ENCODE measurements at places on chromosomes 2 and 18.

- DNase-seq, result no peak
These were observed 9.4 kb downstream of the ELAC1 start for GRCh38 chr18:50977037-50977760.

GRCh38 chr2:64400733-64401528, 53.0 kb upstream of the LGALSL start:
- DNase-seq, result no peak

DNA sequence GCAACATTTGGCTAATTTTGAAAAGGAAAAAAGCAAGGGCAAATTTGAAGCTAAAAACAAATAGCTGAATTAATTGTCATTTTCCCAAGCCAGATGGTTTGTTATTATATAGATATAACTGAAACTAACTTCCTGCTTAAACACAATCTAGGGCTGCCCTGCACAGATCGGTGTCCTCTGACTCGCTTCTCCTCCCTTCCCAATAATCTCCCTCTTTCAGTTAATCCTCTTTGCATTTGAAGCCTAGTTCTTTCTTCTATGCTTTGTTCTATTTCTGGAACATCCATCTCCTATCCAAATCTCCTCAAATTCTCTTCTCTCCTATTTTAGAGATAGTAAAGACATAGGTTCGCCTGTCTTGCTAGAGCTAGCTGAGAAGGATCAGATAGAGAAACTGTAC, 328.1 kb downstream of the SLC8A1 start:
- no peak for DNase-seq

- no peak for DNase-seq
These were observed 5.1 kb downstream of the ACTG2 start for GRCh38 chr2:73897934-73898333.

GRCh38 chr2:196046123-196046917, 22.3 kb downstream of the DNAH7 start:
- DNase-seq, result no peak

DNA sequence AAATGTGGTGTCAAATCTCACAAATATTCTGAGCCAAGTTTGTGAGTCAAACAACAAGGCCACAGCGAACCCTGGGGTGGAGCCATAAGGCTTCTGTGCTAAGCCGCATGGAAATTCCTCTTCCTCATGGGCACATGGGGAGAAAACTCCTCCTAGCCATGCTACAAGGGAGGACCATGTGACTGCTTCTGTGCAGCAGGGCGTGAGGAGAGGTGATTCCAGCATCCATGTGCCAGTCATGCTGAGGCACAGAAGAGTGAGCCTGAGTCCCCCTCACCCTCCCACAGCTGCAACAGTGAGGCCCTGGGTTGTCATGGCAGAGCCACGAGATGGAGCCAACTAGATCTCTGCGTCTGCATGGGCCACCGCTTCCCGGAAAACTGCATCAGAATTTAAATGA, 488.8 kb upstream of the RAB6C start:
- no peak for DNase-seq

DNA sequence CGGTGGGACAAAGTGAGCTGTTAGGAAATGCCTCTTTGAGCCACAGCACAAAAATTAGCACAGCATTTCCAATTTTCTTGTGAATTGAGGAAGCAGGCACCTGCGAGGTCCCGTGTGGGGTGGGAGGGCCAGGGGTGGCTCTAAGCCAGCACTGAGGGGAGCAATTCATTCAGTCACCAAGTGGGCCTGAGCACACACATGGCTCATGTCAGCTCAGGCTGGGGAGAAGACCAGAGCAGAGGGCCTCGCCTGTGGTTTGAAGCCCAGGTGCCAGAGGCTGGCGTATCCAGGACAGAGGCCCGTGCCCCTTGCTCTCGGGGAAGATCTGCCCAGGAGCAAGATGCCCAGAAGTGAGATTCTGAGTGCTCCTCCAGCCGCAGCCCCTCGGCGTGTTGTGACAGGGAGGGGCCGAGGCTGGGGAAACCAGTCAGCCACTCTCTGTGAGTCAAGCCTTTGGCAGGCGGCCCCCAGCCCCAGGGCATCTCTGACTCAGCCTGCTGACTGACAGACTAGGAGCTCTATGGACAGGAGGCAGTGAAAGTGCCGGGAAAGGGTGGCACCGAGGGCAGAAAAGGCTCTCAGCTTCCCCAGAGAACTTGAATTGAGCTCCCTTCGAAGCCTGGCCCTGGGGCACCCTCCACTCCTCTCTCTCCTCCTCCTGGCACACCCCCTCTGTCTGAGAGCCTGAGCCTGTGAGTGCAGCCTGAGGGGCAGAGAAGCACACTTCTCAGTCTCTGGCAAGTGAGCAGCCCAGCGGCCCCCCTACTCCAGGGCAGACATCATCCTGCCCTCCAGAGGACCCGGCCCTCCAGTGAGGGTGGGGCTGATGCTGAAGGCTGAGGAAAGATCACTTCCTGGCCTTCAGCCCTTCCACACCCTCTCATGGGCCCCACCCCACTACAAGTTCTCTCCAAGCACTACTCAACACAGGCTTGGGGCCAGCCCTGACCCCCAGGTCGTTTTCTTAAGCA, 32.3 kb downstream of the CYP26B1 start:
- DNase-seq, result no peak
